ENCODE measurements at places on chromosomes 2 and 18.
A peak's percentile ranks its signal among the peaks of the same experiment; 100 is the strongest.

GRCh38 chr2:98510322-98510662 is 65.6 kb downstream of the INPP4A start:
- DNase-seq, result no peak

GRCh38 chr18:25759111-25759510 is 331.3 kb downstream of the SS18 start:
- no peak for DNase-seq

DNA sequence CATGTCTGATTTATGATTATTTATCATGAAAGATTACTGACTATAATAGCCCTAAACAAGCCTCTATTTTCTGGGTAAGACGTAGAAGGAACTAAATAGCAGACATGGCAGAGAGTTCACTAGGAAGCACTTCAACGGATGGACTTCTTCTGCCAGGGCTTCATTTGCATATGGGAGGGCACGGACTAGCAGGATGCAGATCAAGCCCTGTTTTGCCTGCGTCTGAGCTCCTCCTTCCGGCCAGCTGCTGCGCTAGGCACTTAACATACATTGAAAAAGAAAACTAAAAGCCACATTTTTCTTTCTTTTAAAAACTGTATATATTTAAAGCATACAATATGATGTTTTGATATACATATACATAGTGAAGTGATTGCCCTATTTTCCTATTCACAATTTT is 340.0 kb upstream of the MEX3C start:
- no peak for DNase-seq

- no peak for DNase-seq
Measured at GRCh38 chr18:50969448-50969847, 1.6 kb downstream of the ELAC1 start.

GRCh38 chr2:240501531-240501991 is 56.2 kb downstream of the ANKMY1 start:
- DNase-seq, result no peak

- DNase-seq, result no peak
Measured at GRCh38 chr2:231597627-231598026, 5.0 kb downstream of the TEX44 start.

DNA sequence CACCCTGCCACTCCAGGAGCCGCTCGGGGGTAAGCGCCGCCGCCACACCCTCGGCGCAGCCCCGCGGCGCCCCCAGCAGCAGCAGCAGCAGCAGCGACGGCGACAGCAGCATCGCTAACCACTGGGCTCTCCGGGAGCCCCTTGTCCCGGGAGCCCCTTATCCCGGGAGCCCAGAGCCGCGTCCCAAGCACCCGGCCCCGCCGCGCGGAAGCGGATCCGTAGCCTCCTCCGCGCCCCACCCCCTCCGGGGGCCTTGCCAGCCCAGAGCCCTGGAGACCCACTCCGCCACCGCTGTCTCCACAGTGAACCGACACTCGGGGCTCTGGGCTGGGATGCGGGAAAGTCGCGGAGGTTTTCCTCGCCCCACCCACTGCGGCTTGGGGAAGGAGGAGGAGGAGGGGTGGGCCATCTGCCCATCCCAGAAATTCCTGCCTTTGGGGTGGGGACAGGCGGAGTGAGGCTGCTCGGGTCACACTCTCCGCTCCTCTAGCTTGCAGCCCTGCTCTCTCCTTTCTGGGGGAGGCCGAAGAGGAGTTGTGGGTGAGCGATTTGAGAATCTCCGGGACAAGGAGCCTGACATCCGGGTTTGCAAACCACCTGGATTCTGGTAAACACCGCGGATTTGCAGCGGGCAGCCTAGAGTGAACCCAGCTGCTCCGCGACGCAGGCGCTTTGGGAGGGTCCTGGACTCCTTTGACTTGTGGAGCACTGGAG is at the start of gene PLA2R1:
PLA2R1 (minus strand) TSS at position 324 of the 714 bp plus-strand sequence; CDS start at position 112, 212 bp downstream.
- peak; percentile 78 for DNase-seq

DNA sequence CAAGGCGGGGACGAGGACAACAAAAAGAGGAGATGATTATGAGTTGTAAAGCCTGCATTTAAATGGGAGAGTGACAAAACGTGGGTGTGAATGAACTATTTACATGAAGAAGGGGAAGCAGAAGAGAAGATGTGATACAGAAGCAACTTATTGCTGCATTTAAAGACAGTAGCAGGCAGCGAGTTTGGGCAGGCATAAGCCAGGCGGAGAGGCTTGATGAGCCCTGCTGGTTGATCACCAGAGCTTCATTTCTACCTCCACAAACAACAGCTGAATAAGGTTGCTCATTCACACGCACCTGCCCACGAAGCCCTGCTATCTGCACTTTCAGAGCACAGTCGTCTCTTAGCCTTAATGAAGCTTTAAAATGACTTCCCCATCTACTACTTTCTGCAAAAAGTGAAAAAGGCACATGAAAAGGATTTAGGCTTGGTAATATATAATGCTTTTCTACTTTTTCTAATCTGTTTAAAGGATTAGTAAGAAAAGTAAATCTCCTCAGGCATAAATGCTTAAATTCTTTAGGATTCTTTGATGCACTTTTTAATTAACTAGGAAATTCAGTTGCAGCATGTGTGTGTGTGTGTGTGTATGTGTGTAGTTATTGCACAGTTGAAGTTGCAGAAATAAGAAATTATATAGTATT is 3.1 kb downstream of the SLC38A11 start:
- DNase-seq, result no peak

DNA sequence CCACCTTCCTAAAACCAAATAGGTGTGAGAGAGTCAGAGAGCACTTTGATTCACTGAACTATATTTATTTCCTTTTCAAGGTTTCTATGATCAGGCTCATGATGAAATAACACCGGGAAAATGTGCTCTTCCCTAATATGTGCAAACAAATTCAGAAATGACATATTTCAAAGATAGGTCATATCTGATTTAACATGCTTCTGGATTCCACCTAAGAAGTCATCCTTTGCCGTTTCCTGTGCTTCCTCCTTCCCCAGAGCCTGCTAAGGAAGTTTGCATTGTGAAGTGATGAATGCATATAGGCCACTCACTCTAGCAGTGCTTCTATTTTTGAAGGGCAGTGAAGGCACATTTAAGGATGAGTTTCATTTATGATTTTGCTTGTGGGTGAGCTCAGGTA is 327.6 kb downstream of the TDRD15 start:
- no peak for DNase-seq

GRCh38 chr2:214465363-214466146 is 54.7 kb downstream of the VWC2L start:
- DNase-seq, result peak; percentile 74

DNA sequence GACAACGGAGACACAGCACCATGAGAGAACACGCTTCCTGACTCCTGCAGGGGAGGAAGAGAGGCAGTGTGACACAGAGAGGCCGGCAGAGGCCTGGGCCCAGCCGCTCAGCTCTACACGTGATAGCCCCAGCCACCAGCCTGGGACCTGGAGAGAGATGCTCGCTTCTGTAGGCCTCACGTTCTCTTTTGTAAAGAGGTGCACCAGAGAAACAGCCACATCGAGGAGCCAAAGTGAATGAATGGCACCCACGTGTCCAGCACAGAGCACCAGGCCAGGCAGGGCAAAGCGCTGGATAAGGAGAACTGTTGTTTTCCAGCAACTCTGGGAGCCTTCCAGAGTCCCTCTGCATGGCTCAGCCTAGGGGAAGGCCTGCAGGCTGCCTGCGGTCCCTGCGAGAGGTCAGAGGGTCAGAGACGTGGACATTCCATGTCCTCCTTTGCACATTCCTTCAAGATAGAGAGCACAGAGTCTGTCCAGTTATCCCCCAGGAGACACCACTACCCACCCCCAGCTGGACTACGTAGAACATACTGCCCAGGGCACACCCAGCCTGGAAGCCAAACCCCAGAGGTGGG is 14.2 kb downstream of the LIMS2 start:
- DNase-seq, result peak; percentile 59

GRCh38 chr2:126786765-126787164 is 111.9 kb upstream of the TEX51 start:
- no peak for DNase-seq

GRCh38 chr18:23498117-23498516 is 5.2 kb upstream of the RMC1 start:
- DNase-seq, result no peak
